ENCODE measurements at places on chromosomes 7 and 10.

- DNase-seq, result no peak
Measured at GRCh38 chr7:151796871-151797537, 79.9 kb downstream of the PRKAG2 start.

DNA sequence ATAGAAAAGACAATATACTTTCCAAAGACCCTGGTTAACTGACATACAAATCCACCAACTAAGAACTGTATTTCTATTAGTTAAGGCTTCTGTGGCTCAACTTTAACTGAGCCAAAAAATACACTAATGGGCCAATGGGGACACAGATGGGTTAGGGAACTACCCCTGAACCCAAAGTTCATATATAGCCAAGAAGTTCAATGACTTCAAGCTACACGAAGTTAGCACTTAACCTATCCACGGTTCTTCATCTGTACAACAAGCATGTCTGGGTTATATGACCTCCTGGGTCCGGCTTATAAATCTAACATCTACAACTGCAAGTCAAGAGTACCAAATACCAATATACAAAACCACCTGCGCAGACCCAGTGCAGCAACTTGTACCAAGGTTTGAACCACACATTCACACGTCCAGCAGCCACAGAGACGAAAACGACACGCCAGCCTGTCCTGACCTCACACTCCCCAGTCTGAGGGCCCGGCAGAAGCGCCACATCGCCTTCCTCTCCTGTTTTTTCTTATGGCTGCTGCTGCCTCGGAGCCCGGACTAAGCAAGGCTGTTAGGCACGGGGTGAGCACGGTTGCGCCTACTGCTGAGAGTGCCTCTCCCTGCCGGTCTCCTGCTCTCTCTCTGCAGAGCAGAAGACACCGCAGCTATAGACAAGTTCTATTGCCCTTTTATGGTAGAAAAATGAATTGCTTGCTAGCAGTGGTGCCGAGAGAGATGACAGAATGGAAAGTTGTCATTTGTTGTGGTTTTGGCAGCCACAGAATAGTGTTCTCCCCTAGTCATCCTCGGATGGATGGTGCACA, 86.3 kb downstream of the RNF216 start:
- DNase-seq, result peak; percentile 92

DNA sequence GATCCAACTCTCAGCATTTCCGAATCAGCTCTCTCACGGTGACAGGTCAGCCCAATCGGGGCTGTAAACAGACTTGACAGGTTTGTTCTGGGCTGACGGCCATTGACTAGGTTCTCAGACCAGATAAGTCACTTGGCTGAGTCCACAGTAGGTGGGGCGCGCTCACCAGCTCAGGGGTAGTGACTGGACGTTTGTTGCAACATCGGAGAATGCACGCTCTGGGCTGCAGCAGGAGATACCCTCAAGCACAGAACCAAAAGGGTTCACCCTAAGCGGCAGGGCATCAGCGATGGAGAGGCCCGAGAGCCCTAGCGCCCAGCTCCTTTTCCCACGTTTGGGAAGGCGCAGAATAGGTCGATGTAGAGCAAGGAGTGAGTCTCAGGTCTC, 1.8 kb downstream of the KLLN start:
- peak; percentile 89 for DNase-seq

DNA sequence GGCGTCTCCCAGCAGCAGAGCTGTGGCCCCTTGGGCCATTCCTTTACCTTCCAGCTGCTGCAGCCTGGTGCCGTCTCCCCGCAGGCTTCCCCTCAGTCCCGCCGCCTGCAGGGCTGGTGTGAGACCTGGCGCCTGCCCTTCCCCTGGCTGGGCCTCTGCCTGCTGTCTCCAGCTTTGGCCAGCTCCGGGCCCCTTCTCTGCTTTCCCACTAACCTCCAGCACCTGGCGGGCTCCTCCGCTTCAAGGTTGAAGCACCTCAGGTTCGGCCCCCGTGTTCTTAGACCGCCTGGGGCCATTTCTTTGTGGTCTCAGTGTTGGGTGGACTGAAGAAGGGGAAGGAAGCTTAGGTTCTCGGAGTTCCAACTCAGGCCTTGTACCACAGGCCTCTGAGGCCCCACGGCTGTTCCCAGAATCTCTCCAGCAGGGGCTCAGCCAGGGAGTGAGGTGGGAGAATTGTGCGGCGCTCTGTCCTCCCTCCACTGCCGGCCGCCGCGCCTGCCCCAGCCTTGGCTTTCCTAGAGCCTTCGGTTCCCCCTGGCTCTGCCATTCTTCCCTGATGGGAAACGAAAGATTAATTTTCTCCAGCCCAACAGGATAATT, 30.3 kb downstream of the GBX1 start:
- no peak for DNase-seq

GRCh38 chr7:104814671-104815400, 199.2 kb upstream of the KMT2E start:
- DNase-seq, result no peak

- no peak for DNase-seq
Measured at GRCh38 chr10:122884166-122884565, 4.8 kb upstream of the FAM24B start.

DNA sequence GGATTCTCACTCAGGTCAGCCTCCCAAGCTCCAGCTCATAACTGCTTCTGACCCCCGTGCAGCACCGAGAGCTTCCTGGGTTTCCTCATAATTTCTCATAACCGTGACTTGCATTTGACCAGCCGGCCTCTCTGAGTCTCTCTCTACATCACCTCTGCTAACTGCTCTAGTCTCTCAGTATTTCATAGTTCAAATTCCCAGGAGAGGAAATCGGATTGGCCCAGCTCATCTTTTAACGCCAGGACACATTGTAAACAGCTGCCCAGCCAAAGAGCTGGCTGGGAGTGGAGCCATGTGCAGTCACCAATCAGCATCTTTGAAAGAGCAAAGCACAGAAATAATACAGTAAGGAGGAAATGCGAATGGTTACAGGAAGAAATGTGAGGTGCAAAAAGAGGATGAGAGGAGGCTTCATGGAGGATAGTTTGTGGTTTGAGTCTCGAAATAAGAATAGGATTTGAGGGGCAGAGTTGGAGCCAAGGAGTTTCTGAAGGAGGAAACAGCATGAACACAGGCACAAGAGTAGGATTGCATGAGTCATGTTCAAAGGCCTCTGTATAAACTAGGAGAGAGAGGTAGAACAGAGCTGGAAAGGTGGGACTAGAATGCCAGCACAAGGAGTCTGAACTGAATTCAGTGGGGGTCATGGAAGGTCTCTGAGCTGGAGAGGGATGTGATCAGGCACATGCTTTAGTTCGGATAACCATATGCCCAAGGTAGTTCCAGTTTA, 15.2 kb upstream of the LBX1 start:
- peak; percentile 47 for DNase-seq

DNA sequence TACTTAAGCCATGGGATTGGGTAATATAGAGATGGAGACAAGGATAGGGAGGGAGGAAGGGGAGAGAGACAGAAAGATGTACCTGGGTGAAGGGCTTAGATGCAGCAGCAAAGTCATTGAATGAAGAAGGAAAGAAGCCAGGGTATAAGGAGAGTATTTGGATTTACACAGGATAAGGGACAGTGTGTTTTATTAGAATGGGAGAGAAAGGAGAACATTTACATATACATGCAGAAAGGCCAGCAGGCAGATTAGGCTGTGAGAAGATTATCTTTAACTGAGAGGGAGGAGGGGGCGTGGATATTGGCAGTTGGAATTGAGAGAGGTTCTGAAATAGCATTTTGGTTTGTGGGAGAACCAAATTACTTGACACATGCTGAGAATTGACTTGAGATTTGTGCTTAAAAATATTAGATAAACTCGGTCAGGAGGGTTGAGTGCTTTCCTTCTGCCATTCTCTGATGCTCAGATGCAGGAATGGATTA, 161.5 kb upstream of the ZNF804B start:
- DNase-seq, result no peak

- no peak for DNase-seq
Measured at GRCh38 chr7:78071491-78072200, 273.1 kb downstream of the PHTF2 start.

GRCh38 chr10:48418189-48418788, 111.8 kb downstream of the MAPK8 start:
- DNase-seq, result no peak

DNA sequence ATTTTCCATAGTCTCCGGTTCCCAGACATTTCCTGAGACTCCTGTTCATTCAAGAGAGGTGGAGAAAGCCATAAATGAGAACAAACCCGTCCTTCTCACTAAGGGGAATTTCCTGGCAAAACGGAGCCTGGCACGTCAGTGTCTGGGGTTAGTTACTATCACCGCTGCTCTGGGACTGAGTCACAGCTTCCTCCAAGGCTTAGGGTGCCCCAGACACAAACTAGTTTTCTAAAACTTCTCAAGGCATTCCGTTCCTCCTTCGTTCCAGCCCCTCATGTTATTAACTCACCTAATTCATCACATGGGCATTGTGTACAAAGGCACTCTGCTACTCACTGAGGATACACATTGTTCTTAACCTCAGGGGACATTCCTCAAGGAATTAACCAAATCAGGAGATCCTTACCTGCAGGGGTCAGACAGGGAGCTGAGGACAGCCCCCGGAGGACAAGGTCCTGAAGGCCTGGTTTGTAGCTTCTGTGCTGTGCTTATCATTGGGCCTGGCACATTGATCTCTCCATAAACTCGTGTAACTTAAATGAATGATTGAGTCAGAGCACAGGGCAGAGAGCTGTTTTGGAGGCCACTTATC, 103.0 kb upstream of the KLF6 start:
- DNase-seq, result peak; percentile 94

DNA sequence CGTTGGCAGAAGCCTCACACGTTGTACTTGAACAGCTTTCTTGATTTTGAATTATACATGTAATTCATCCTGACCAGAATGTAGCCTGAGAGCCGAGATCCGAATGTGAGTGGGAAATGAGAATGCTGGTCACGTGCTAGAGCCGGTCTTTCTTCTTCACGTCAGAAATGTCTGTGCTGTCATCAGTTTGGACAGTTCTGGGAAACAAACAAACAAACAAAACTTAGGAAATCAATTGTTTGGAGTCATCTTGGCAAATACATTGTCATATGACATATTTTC, 729.8 kb downstream of the LRMDA start:
- DNase-seq, result no peak

DNA sequence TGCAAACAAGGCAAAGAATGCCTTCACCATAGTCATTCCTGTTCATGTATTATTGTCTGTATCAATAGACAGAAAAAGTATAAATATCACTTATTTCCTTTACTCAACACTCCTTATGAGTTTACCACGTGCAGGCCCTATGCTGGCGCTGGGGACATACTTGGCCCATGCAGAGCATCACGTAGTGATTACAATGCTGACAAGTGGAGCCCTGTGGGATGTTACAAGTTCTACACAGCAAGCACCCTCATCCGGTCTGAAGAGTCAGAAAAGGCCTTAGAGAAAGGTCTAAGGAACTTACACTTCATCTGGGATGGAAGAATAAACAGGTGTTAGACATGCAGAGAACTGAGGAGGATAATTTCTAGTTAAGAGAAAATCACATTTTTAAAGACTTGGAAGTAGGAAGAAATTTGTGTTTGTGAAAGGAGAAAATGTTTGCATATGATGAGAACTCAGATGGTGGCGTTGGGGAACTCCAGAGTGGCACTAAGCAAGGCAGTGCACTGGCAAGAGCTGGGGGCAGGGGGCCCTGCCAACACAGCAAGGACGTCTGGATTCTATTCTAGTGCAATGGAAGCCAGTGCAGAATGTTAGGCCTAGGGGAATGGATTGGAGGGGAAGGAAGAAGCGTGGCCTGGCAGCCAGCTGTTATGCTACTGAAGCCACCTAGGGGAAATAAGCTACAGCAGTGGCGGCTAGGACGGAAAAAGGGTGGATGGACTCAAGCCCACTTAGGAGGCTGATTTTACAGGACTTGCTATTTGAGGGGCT, 116.2 kb downstream of the ELMO1 start:
- DNase-seq, result no peak

GRCh38 chr7:2708041-2708440, 20.0 kb downstream of the AMZ1 start:
- no peak for DNase-seq

DNA sequence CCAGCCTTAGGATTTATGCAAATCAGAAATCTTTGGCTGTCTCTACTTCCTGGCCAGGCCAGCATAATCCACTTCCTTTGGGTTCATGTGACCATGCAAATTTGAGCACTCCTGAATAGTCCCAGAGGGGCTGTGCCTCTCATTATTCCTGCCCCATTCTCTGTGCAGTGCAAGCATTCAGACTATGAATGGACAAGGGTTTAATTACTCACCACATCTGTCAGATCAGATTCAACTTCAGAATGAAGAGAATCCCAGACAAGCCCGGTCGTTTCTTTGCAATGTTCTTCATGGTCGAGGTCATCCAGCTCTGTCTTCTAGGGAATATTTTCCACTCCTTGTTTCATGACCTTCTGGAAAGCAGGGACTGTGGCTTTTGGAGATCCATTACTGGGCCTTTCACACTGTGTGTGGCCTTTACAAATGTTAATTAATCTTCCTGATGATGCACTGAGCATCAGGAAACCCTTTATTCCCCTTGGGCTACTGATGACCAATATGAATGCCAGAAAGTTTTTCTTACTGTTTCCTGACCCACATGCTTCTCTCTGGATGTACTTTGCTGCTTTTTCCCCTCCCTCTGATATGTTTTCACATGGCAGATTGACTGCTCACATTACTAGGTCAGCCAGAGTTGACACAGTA, 217.6 kb upstream of the TCF7L2 start:
- DNase-seq, result peak; percentile 48

- DNase-seq, result no peak
Measured at GRCh38 chr10:132390170-132390920, 6.7 kb upstream of the PWWP2B start.

DNA sequence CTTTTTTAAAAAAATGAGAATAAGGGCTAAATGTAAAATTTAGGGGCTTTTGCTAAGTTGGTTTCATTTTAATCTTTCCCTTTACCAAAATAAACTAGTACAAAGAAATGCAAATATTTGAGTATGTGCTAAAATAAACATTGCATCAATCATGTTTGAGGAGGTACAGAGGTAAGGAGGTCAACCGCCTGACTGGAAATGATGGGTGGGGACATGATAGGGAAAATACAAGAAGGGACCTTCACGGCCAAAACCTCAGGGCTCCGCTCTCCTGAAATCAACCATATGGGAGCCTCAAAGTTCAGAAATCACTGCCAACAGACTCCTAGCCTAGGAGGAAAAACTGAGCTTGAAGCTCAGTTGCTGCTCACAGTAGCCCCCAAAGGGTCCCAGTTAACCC, 207.6 kb downstream of the AHR start:
- no peak for DNase-seq

- DNase-seq, result peak; percentile 78
Measured at GRCh38 chr10:4254101-4254994, 469.3 kb upstream of the KLF6 start.

DNA sequence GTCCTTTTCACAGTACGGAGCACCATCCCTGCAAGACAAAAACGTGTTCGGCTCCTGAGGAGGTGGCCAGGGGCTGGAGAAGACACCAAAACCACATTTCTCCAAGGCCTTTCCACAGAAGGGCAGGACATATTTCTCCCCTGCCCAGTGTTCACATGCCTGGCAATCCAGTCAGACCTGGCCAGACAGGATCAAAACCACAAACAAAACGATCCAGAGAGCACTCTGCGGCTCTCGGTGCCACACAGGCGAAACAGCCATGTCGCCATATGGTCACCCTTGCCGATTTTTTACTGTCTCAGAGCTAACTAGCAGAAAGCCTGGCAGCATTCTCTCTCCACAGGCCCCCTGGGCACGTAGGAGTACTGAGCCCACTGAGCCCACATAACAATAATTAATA, 113.0 kb downstream of the ABLIM1 start:
- DNase-seq, result no peak

GRCh38 chr7:80840681-80841080, 78.2 kb downstream of the SEMA3C start:
- no peak for DNase-seq

GRCh38 chr10:127470911-127471310, 78.2 kb upstream of the NPS start:
- no peak for DNase-seq

- DNase-seq, result peak; percentile 54
Measured at GRCh38 chr10:27865221-27865635, 119.6 kb upstream of the MKX start.

All from EL (cell line).